ENCODE measurements at places on chromosomes 4 and X.
A peak's percentile ranks its signal among the peaks of the same experiment; 100 is the strongest.

DNA sequence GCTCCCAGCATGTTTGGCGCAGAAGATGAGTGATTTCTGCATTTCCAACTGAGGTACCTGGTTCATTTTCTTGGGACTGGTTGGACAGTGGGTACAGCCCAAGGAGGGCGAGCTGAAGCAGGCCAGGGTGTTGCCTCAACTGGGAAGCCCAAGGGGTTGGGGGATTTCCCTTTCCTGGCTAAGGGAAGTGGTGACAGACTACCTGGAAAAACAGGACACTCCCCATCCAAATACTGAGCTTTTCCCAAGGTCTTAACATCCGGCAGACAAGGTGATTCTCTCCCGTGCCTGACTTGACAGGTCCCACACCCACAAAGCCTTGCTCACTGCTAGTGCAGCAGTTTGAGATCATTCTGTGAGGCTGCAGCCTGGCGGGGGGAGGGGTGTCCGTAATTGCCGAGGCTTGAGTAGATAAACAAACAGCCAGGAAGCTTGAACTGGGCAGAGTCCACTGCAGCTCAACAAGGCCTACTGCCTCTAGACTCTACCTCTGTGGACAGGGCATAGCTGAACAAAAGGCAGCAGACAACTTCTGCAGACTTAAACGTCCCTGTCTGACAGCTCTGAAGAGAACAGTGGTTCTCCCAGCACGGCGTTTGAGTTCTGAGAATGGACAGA is 307.7 kb upstream of the ARSJ start:
- DNase-seq: no peak

DNA sequence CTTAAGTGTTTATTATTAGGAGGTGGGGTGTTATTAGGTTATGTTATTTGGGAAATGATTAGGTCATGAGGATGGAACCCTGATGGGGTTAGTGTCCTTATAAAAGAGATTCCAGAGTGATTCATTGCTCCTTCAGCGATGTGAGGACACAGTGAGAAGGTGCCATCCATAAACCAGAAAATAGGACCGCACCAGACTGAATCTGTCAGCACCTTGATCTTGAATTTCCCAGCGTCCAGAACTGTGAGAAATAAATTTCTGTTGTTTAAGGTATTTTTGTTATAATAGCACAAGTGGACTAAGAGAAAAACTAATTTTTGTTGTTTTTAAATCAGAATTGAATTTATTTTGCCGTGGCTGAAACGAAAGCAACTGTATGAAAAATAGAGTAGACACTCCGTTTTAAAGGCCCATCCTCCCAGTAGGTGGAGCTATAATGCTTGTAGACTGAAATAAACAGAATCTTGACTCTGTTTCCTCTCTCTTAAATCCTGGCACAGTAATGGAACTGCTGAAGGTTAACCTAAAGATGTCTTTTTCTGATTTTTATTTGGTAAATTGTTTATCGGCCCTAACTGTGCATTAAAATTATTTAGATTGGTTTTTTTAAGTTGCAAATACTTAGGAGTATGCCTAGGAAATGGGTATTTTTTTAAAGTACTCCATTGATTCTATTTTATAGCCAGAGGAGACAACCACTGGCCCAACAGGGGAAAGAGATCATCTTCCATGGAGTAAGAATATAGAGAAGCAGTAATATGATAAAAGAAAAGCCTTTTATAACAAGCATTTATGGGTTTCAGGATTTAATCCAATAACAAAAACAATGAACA is 133.2 kb upstream of the ADAMTS3 start:
- DNase-seq: peak; percentile 26

DNA sequence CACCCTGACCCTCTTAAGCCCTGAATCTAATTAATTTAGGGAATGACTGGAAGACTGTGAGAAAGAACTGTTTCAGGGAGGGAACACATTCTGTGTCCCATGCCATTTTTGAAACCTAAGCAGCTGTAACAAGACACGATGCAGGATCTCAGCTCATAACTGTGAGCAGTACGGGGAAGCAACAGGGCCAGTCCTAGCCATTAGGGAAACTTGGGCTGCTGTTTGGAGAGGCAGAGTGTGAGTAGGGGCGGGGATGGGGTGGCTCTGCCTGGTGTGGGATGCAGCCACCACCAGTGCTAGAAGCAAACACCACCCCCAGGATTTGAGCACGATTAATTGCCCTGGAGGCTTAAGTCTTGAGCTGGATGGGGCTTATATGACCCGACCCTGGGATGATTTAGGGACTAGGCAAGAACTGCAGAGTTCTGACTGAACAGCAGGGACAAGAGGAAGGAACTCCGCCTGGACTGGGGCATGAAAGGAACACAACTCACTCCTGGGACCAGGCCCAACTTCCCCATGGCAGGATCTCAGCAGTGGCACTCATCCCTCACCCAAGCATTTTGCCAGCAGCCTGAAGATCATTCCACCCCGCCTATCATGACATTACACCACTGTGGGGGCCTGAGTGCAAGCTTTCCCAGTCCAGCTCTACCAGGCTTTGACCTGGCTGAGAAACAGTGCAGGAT is 43.1 kb downstream of the ATRX start:
- DNase-seq: no peak

- DNase-seq: no peak
Observed at GRCh38 chrX:57447856-57448255, 144.0 kb upstream of the ZXDB start.

- DNase-seq: peak; percentile 57
Observed at GRCh38 chrX:133792198-133792953, 193.0 kb downstream of the GPC3 start.

DNA sequence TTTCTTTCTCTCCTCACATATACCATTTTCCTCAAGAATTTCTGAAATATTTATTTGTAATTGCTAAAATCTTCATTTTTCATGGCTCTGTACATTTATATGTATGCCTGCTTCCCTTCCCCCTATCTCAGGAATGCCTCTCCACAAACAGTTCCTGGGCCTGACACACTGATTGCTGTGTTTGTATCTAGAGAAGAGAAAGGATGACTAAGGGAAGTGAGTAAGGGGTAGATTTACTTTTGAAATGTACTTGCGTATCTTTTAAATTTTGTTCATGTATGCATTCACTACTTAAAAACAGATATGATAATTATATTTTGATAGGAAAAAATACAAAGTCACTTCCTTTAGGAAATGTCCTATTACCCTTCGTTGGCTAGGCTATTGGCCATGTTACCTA is 790.8 kb downstream of the PCDH18 start:
- DNase-seq: no peak

GRCh38 chrX:21373637-21374162 is 518 bp upstream of the CNKSR2 start:
- no peak for DNase-seq

DNA sequence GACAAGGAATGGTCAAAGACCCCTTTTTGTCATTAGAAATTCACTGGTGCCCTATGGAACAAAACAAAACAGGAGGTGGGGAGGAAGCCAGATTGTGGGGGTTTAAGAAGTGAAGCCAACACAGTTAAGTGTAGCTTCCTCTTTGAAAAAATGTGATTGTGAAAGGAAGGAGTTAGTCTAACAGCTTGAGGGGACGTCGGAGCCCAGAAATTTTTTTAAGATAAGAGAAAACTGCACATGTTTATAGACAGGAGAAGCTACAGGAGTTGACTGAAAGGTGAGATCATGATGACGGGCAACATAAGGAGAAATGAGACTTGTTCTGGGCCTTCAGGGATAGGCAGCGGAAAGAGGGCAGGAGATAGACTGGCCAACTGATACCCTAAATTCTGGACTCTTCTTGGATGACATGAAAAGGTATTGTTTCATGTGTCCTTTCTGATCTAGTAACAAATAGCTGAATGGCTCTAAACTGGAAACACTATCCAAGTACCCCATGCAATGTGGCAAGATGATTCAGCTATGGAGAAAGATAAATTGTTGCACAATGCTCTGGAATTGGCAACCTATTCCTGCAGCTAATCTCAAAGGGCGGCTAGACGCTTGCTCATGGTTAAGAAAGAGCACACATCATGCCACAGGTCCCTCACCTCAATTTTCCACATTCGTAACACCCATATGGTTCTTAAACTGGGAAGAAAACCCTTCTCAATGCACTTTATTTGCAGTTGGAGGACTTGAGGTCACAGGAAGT is 3.7 kb upstream of the HDAC8 start:
- DNase-seq: no peak

Data from GM10248 (cell line).